Stimulated activated naive CD8-positive, alpha-beta T cell treated with anti-CD3 and anti-CD28 coated beads, Interleukin-15, Interleukin-2, amounts not matched to agents 100 U/mL and 50 U/mL, for 24 hours (primary cell): ENCODE measurements at places on chromosomes 5 and 9.

- DNase-seq: no peak
Observed at GRCh38 chr5:116640236-116640635, 65.6 kb upstream of the SEMA6A start.

- DNase-seq: no peak
Observed at GRCh38 chr9:117494401-117495090, 79.7 kb upstream of the ASTN2 start.

- DNase-seq: no peak
Observed at GRCh38 chr9:109767404-109767803, 12.6 kb upstream of the PALM2AKAP2 start.

- no peak for DNase-seq
Observed at GRCh38 chr5:14728459-14728938, 64.0 kb downstream of the OTULIN start.

- no peak for DNase-seq
Observed at GRCh38 chr5:157479166-157479565, 19.2 kb downstream of the NIPAL4 start.

DNA sequence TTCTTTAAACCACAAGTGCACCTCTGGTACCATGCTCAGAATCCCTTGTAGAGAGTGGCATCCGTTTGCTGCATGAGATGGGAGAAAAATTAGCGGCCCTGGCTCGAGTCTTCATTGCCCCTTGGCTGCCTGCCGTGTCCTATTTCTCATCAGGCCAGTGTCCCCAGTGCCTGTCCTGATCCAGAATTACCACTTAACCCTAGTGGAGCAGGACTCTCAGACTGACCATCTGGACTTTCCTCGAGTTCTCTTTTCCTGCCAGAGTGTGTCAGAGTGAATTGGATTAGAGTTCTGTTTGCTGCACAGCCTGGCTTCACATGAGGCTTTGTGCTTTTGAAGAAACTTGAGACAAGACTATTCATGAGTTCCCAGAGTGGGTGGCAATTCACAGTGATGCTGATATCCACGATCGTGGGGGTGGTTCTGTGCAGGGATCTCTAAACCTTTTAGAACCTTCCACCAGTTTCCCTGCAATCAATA lies 92.6 kb downstream of the C9orf152 start:
- DNase-seq: no peak

- DNase-seq: no peak
Observed at GRCh38 chr9:34139477-34140146, 13.1 kb upstream of the DCAF12 start.

DNA sequence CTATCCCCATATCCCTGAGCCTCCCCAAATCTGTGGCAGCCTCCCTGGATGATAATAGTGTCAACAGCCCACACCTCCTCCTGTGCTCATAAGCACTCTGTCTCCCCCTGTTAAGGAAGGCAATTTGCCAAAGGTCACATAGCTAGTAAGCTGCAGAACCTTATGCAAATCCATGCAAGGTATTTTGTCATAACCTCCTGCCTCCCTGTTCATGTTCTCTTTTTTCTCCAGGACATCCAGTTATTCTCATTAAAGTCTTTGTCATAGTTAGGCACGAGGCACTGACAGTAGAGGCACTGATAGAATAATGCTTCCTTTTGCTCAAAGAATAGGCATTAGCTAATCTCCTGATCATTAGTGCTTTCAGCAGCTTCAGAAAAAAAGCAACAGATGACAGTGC lies 10.2 kb upstream of the AUH start:
- no peak for DNase-seq

GRCh38 chr5:155015239-155015638 lies 1.7 kb downstream of the KIF4B start:
- no peak for DNase-seq

GRCh38 chr5:126681970-126682369 lies 81.2 kb downstream of the PHAX start:
- DNase-seq: no peak

DNA sequence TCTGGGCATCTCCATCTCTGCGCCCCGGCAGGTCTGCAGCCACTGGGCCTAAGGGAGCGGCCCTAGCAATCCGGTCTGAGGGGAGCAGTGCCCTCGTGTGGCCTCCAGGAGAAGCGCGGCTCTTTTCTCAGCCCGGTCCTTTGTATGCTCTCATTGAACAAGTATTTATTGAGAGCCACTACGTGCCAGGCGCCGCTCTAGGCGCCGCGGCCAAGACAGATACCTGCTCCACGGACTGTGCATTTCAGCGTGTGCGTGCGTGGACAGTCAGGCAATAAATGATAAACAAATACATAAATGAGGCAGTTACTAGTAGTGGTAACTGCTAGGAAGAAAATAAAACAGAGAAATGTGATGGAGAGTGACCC lies 2.3 kb upstream of the SLC4A9 start:
- DNase-seq: peak; percentile 80

GRCh38 chr5:152264645-152265254 lies 140.3 kb downstream of the NMUR2 start:
- no peak for DNase-seq

- DNase-seq: no peak
Observed at GRCh38 chr9:75912951-75913350, 22.5 kb downstream of the PCSK5 start.

- DNase-seq: no peak
Observed at GRCh38 chr5:155878991-155879575, 447.9 kb upstream of the SGCD start.

DNA sequence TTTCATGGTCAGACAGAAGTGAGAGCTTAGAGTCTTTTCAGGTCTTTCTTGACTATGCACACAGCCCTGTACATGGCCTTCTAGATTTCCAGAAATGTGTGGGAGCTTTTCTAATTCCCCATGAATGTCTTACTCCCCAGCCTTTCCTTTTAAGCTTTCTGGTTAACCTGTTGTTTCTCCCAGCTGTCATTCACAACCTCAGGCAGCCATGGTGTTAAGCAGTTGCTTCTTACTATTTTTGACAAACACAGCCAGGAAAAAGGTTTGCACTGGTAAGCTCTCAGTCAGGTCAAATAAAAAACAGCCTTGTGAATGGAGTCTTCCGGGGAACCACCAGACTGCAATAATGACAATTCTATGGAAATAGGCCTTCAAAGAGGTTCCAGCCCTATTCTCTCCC lies 84.9 kb downstream of the MTREX start:
- no peak for DNase-seq

DNA sequence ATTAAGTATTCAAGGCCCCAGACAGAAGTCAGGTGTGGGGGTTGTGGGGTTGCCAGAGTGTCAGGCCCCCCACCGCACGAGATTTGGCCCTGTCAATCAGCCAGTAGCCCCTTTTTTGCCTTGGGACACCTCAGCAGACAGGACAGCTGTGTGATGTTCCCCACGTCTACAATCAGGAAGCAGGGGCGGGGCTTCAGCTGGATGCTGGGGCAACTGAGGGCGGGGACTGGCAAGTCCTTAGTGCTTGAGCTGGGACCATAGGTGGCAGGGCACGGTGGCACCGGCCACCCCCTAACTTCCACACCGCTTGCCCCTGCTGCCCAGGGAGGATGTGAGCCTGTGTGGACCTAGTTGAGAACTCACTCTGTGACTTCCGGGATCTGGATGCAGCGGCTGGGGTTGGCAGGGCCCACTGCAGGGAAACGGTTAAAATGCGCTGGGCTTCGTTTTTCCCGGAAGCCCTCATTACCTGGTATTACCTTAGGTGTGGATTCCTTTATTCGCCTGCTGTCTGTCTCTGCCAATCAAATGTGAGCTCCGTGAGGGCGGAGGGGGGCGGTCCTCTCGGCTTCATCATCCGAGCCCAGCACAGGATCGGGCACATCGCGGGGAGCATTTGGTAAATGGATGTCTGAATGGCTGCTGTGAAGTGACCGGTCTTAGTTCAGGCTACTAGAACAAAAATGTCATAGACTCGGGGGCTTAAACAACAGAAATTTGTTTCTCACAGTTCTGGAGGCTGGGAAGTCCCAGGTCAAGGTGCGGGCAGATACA lies 7.5 kb upstream of the GTF3C5 start:
- peak; percentile 76 for DNase-seq

GRCh38 chr9:122219856-122220672 lies 8.7 kb downstream of the LHX6 start:
- no peak for DNase-seq

- DNase-seq: no peak
Observed at GRCh38 chr9:93295031-93295430, 111.1 kb downstream of the WNK2 start.

GRCh38 chr5:150846654-150847333 lies 473 bp downstream of the IRGM start:
- peak; percentile 55 for DNase-seq

- no peak for DNase-seq
Observed at GRCh38 chr5:16390825-16391224, 74.8 kb downstream of the ZNF622 start.

- DNase-seq: no peak
Observed at GRCh38 chr9:134839455-134840125, 41.0 kb upstream of the FCN2 start.

DNA sequence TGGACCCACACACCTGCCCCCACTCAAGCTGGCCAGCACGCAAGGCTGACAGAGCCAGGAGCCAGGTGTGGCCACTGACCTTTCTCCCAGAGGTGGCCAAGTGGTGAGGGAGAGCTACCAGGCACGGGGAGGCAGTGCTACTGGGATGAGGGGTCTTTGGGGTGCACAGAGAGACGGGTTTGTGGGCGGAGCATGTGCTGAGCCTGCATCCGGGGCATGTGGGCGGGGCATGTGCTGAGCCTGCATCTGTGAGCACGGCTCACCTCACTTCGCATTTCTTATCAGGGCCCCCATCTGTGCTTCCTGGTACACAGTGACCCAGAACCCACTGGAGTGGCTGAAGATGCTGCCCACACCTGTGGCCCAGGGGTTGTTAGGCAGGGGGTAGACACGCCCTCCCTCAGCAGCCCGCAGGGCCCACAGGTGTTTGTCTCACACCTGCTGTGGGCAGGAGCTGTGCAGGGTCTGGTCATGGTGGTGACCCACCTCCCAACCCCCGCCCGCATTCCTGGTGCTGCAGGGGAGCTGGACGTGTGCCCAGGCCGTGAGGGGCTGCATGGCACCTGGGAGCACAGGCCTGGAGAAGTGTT lies 21.5 kb downstream of the CCDC187 start:
- DNase-seq: no peak

- no peak for DNase-seq
Observed at GRCh38 chr5:142301540-142301939, 23.3 kb downstream of the SPRY4 start.

GRCh38 chr5:590346-590745 lies 21.8 kb upstream of the CEP72 start:
- DNase-seq: no peak

GRCh38 chr5:61332358-61332749 lies 296 bp downstream of the ZSWIM6 start:
- DNase-seq: peak; percentile 40

DNA sequence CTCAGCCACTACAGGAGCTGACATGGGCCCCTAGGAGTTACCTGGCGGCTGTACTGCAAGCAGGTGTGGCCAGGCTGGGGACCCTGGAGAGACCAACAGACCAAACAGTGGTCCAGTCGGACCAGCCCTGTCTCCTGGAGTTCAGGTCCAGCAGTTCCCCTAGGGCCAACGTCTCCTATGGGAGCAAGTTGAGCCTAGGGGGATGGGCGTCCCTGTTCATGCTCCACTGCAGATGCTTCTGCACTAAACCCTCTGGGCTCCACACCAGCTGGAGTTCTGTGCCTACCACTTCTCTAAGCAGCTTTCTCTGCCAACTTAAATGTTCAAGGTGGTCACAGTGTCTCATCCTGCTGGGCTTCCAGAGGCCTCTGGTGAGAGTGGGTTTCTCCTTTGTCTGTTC lies 20.6 kb upstream of the OMD start:
- no peak for DNase-seq

DNA sequence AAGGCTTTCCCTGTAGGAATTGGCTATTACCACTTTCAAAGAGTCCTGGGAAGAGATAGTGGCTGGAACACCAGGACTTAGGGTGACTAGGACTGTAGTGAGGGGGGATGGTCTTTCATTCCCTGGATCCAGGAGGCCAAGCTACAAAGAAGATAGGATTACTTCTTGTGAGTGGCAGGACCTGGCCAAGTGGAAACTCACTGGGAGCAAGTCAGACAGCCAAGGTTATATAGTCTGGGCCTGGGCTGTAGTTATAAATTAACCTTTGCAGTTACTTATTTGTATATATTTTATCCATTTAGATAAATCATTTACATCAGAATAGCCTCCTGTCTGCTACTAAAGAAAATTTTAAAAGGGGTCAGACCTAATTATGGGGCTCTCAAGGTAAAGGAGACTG lies 124.3 kb downstream of the TLR4 start:
- no peak for DNase-seq

DNA sequence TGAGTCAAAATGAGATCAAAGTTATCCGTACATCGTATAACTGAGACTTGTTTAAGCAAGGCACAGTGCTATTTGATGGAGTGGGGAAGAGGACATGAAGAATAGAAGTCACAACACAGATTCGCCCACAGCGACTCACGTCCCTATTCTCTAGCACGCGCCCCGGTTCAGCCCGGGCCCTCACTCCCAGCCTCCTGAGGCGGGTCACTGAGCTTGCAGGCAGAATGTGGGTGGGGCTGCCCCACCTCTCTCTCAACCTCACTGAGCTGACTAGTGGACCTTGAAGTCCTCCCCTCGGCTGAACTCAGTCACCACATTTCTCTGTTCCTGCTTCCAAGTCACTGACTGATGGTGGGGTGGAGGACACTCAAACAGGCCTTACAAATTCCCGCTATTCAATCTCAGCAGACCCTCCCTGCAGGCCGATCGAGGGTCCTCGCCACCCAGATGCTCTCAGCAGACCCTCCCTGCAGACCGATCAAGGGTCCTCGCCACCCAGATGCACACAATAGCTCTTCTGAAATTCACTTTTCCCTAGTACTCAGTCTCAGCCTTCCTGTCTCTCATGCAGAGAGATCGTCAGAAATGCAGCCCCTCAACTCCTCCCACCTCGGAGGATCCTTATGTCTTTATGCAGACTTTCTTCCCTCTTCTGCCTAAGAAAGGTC lies 12.9 kb downstream of the GLDC start:
- DNase-seq: no peak

DNA sequence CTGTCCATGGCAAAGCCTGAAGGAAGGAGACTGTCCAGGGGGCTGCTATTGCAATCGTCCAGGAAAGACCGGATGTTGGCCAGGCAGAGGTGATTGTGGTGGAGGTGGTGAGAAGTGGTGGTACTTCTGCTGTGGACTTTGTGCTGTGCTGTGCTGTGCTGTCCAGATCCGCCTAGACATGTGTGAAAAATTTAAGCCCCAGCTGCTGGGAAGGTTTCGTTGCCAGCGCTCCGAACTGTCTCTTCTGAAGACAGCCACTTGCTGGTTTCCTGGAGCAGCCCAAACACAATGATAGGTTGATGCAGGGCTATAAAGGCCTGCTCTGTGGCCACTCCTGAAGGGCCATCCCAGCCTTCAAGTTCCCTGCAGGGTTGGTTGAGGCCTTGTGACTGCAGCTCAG lies 223.0 kb upstream of the MPDZ start:
- DNase-seq: no peak

- DNase-seq: no peak
Observed at GRCh38 chr5:133644000-133644865, 31.9 kb upstream of the FSTL4 start.

DNA sequence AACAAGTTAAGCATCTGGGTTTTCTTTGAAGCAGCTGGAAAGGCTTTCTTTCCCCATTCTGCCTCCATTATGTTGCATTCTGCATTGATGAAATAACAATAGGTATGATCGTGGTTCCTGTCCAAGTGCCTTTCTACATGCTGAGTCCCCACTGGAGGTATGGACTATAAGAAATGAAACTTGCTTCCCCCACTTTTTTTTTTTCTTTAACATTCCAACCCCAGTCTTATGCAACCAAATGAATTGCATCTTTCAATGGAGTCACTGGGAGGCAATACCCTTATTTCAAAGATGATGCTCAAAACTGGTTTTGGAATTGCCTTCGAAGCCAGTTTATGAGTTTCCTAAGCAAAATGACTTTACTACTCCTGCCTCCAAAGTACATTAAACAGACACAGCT lies 58.9 kb downstream of the ARSB start:
- DNase-seq: no peak

- no peak for DNase-seq
Observed at GRCh38 chr9:34211395-34211794, 32.6 kb downstream of the UBAP1 start.
